Osteocyte (in vitro differentiated cells): ENCODE measurements at places on chromosomes 13 and 19. TPM values are rescaled to one million over a fixed set of nuclear protein-coding genes. Genes with fewer than 3 reads are reported as not detected.

The IGSF23 gene
- total RNA-seq = not detected in 2 replicates

DNA sequence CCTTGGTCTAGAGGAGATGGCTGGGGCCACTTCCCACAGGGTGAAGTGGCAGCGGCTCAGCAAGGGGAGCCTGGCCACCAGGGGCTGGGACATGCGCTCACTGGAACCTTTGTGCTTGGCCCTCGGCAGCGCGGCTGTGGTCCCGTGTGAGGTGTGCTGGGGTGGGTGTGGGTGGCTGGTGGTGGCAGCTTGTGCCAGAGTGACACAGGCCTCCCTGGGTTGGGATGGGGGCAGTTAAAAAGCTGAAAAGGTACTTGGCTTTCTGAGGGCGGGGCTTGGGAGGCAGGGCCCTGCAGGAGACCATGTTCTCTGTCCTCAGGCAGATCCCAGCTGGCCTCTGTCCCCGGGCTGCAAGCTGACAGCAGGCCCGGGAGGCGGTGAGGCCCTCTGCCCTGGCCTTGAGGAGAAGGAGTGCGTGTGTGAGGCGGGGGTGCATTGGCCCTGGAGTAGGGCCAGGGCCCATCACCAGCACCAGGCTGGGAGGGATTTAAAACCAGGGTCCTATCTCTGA is 17.3 kb downstream of the MPND start:
- H3K4me3 ChIP-seq = no peak overlapping the region
- H3K27ac ChIP-seq = peak overlapping the region; percentile 10
- H3K36me3 ChIP-seq = peaks cover 12% of the 10 kb centered on the region
- peaks cover 8% of the 10 kb centered on the region for H3K4me1 ChIP-seq

DNA sequence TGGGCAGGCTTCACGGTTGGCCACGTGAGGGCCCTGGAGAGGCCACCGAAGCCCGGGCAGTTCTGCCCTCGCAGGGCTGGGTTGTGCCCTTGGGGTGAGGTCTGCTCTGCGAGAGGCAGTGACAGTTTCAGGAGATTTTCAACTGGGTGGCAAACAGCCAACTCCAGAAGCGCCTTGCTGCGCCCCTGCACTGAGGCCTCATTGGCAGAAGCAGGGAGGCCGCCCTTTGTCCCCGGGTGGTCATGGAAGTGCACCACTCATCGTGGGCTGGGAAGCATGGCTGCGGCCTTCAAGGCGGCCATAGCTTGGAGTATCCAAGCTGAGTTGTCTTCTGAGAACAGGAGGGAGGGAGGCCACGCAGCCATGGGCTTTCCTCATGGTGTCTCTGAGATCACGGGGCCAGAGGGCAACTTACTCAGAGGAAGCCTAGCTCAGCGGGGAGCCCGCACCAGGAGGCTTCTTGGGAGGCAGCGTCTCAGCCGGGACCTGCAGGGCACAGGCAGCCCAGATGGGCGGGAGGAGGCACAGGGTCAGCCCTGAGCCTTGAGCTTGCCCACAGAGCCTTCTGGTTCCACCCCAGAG is 14.8 kb downstream of the PLEKHJ1 start:
- peaks cover 31% of the 10 kb centered on the region for H3K36me3 ChIP-seq
- H3K27ac ChIP-seq = peak overlapping the region; percentile 47
- H3K27me3 ChIP-seq = no peaks in the 10 kb centered on the region
- DNase-seq = no peak

GRCh38 chr19:22619371-22619770 is 14.8 kb upstream of the ZNF492 start:
- DNase-seq = no peak
- no peak overlapping the region for H3K27ac ChIP-seq
- H3K36me3 ChIP-seq = no peaks in the 10 kb centered on the region
- H3K4me1 ChIP-seq = no peaks in the 10 kb centered on the region

DNA sequence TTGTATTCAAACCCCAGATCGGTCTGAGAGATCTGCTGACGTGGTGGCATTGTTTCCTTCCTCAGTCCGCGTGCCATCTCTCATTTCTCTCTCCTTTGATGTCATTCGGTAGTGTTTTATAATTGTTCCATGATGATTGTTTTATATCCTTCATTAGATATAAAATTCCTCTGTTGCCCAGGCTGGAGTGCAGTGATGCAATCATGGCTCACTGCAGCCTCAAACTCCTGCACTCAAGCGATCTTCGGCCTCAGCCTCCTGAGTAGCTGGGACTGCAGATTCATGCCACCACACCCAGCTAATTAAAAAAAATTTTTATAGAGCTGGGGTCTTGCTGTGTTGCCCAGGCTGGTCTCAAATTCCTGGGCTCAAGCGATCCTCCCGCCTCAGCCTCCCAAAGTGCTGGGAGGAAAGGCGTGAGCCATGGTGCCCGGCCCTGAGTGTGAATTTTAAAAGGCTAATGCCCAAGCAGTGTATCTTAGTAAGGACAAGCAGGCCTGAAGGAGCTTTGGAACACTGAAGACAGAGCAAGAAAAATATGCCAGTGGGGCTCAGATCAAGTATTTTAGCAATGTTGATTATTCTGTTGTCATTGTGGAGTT is 5.3 kb downstream of the ZNF57 start:
- no peak overlapping the region for H3K4me3 ChIP-seq
- peaks cover 6% of the 10 kb centered on the region for H3K36me3 ChIP-seq
- H3K4me1 ChIP-seq = peaks cover 17% of the 10 kb centered on the region
- no peaks in the 10 kb centered on the region for H3K27me3 ChIP-seq

DNA sequence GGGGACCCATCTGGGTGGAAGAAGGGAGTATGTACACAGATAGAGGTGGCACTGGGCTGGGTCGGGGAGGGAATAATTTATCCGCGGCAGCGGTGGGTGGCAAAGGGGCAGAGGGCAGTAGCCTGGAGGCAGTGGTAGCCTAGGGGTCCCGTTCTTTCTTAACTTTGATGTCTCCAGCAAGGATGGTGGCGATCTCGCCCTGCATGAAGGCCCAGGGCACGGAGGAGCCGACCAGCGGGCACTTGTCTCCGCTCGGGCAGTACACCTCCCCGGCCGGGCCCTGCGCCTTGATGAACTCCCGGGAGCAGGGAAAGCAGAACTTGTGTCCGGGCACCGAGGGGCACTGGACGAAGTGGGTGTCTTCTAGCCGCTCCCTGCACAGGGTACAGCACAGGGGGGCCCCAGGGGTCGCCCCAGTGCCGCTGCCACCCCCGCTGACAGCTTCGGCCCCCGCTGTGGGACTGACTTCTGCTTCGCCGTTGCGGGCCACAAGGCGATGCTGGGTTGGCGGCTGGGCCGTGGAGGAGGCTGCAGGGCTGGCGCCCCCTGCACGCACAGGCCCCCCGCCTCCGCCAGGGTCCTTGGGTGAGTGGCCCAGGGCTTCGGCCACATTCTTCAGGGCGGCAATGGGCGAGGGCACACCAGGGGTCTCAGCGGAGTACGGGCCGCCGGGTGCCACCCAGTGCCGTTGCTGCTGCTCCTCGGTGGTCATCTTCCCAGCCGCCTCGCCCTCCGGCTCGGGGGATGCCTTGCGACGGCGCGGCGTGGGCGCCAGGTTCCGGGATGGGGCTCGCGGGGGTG is 1.9 kb downstream of the IRF2BP1 start:
- DNase-seq = no peak
- peaks cover 22% of the 10 kb centered on the region for H3K4me1 ChIP-seq
- no peaks in the 10 kb centered on the region for H3K27me3 ChIP-seq
- peaks cover 5% of the 10 kb centered on the region for H3K36me3 ChIP-seq
- H3K27ac ChIP-seq = no peak overlapping the region

DNA sequence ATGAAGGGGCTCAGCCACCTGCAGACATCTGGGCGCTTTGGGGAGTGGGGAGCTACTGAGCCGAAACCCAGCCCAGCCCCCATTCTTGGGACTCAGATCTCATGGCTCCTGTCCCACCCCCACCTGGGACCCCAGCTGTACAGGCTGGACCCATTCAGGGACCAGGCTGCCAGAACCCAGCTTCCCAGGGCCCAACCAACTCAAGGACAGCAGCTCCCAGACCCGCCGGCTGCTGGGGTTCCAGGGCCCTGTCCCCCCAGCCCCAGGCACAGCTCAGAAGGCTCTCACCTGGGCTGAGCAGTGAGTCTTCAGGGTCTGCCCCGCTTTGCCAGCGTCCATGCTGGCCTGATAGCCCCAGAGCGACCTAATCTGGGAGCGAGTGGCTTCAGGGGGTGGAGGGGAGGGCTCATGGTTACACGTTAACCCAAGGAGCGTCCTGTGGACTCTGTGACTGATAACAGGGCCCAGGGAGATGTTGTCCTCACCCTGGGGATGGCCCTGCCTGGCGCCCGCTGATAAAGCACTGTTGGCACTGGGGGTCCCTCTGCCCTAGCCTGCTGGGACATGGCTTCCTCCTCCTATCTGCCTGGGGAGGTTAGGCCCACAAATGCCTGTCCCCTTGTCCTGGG is at the start of gene TMEM86B:
Gene TMEM86B (minus strand): TSS at position 361 of the 629 bp plus-strand sequence. CDS start 22 bp downstream, at position 339.
- no peaks in the 10 kb centered on the region for H3K4me1 ChIP-seq
- no peak for DNase-seq
- peaks cover 16% of the 10 kb centered on the region for H3K36me3 ChIP-seq
- H3K27me3 ChIP-seq = no peaks in the 10 kb centered on the region

DNA sequence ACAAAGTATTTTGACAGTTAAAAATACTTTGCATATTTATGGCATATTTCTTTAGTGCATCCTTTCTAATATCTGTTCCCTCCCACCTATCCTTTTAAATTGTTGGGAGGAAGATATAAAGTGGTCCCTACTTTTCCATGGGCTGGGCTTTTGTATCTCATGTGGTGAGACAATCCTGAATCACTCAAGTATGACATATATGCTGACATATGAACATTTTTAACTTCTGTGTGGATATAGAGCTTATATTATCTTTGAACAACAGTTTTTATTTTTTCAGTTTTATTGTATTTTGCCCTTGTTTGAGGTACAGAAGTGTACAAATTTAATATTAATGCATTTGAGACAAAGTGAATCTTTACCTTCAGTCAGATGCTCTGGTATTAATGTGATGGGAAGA is 3.4 kb downstream of the ZMYM2 start:
- no peaks in the 10 kb centered on the region for H3K27me3 ChIP-seq
- H3K36me3 ChIP-seq = peaks cover 24% of the 10 kb centered on the region
- no peak overlapping the region for H3K4me3 ChIP-seq

The ZNF580 gene
- 62.3 and 79.8 TPM in 2 replicates for total RNA-seq

The SPPL2B gene
- 75.9 and 77.0 TPM in 2 replicates for total RNA-seq

The IL4I1 gene
- 0.55 TPM in 1 of 2 replicates, not detected in the other for total RNA-seq

GRCh38 chr19:58572818-58573657 is at the start of gene MZF1:
Gene MZF1, minus strand, starts transcription at chr19:58573335. Its CDS starts 1,946 bp downstream, at chr19:58571389.
- H3K4me3 ChIP-seq = peak within 1 kb of the TSS; percentile 99
- peak; percentile 100 for DNase-seq
- H3K27ac ChIP-seq = peak within 1 kb of the TSS; percentile 99
- H3K4me1 ChIP-seq = peaks cover 28% of the 10 kb centered on the region

The TNNI3 gene
- total RNA-seq = 0.57 TPM in 1 of 2 replicates, not detected in the other

DNA sequence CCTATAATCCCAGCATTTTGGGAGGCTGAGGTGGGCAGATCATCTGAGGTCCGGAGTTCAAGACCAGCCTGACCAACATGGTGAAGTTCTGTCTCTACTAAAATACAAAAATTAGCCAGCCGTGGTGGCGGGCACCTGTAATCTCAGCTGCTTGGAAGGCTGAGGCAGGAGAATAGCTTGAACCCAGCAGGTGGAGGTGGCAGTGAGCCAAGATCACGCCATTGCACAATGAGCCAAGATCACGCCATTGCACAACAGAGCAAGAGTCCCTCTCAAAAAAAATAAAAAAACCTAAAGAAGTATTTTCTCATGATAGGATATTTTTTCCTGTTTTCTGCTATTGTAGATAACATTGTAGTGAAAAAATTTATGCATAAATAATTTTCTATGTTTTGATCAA is 13.3 kb downstream of the IFT88 start:
- no peaks in the 10 kb centered on the region for H3K27me3 ChIP-seq
- H3K4me1 ChIP-seq = no peaks in the 10 kb centered on the region
- DNase-seq = peak; percentile 56
- H3K27ac ChIP-seq = no peak overlapping the region

GRCh38 chr13:32254916-32255723 is 60.0 kb downstream of the ZAR1L start:
- H3K36me3 ChIP-seq = no peaks in the 10 kb centered on the region
- no peak overlapping the region for H3K27ac ChIP-seq
- H3K27me3 ChIP-seq = no peaks in the 10 kb centered on the region
- DNase-seq = no peak
- no peak overlapping the region for H3K4me3 ChIP-seq
- H3K4me1 ChIP-seq = peaks cover 18% of the 10 kb centered on the region

DNA sequence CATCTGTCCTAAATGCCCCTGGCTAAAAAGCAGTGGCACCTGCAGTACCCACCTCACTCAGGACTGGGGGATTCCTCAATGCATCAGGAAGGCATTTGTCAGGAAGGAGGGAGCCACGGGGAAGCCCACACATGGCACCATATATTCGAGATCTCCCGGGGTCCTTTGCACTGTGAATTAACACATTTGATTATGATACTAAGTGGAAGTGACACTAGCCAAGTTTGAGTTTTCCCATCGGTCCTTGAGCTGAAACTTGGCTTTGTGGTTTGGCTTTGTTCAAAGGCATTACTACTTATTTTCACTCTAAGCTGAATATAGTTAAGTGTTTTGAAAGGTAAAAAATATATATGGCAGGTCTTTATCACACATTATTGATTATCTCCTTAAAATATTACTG is 168.7 kb upstream of the MYO16 start:
- H3K4me1 ChIP-seq = peaks cover 13% of the 10 kb centered on the region
- no peak overlapping the region for H3K4me3 ChIP-seq
- no peak overlapping the region for H3K27ac ChIP-seq
- H3K36me3 ChIP-seq = no peaks in the 10 kb centered on the region
- no peak for DNase-seq
- H3K27me3 ChIP-seq = peaks cover 16% of the 10 kb centered on the region

The ZIC2 gene
- total RNA-seq = 177 and 196 TPM in 2 replicates

The NUMBL gene
- total RNA-seq = 63.2 and 67.1 TPM in 2 replicates

The ARHGAP35 gene
- total RNA-seq = 107 and 113 TPM in 2 replicates

The SPACA4 gene
- not detected in 2 replicates for total RNA-seq

DNA sequence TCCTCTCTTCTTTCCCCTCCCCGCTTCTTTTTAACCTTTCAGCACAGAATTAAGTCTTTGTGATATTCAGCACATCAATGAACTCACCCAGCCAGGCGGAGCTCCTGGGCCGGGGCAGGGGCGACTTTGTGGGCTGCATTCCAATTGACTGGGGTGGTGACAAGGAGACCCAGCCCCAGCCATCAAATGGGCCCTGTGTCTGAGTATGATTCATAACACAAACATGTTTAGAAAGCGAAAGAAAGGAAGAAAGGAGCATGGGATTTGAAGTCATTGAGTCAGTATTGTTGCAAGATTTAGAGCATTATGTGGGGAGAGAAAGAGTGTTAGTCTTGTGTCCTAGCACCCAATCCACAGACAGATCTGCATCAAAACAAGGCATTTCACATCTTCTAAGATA is 185.3 kb downstream of the LHFPL6 start:
- H3K4me1 ChIP-seq = peaks cover 58% of the 10 kb centered on the region
- H3K36me3 ChIP-seq = peaks cover 9% of the 10 kb centered on the region
- H3K27ac ChIP-seq = peak overlapping the region; percentile 96
- H3K27me3 ChIP-seq = no peaks in the 10 kb centered on the region

DNA sequence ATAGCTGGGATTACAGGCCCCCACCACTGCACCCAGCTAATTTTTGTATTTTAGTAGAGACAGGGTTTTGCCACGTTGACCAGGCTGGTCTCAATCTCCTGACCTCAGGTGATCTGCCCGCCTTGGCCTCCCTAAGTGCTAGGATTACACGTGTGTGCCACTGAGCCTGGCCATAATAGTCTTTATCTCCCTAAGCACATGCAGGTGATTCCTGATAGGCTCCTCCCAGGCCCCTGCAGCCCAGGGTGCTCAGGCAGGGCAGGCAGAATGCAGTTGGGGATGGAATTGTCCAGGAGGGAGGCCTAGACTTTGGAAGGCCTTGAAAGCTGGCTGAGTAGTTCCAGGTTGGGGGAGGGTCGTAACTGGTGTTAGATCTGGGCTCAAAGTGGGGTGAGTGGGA is 8.5 kb downstream of the ZNF526 start:
- no peak for DNase-seq
- H3K4me3 ChIP-seq = no peak overlapping the region
- no peak overlapping the region for H3K27ac ChIP-seq
- H3K4me1 ChIP-seq = peaks cover 4% of the 10 kb centered on the region
- H3K36me3 ChIP-seq = peaks cover 31% of the 10 kb centered on the region
- H3K27me3 ChIP-seq = no peaks in the 10 kb centered on the region
